Sigmoid colon (tissue), 7 donors: ENCODE measurements at places on chromosomes 12 and 14. TPM values are rescaled to one million over a fixed set of nuclear protein-coding genes. Genes with fewer than 3 reads are reported as not detected.

Gene ACSM4
- total RNA-seq = not detected

Gene CPNE6
- 1.8 TPM for total RNA-seq

Gene SLC7A7
- 16.3 TPM for total RNA-seq

Gene SUDS3
- total RNA-seq = 80.3 TPM

Gene DIO2
- total RNA-seq = 0.16 TPM

Gene PLCZ1
- total RNA-seq = not detected

Gene POTEG
- not detected for total RNA-seq

Gene CLEC6A
- not detected for total RNA-seq

Gene NTS
- total RNA-seq = not detected

Gene KRT85
- total RNA-seq = not detected

Gene MAP3K9
- total RNA-seq = 0.55 TPM

Gene EXD2
- total RNA-seq = 18.0 TPM

Gene ADSS1
- 5.3 TPM for total RNA-seq

Gene KRT77
- total RNA-seq = not detected

Gene TMCC3
- total RNA-seq = 8.3 TPM

Gene HEBP1
- total RNA-seq = 44.1 TPM

Gene LMNTD1
- total RNA-seq = 1.9 TPM

Gene SLC8A3
- total RNA-seq = not detected

Gene CELA1
- total RNA-seq = not detected

Gene GLT8D2
- total RNA-seq = 12.5 TPM

Gene SRRM4
- total RNA-seq = under 0.01 TPM

Gene RAN
- total RNA-seq = 160 TPM

Gene LRIG3
- 67.9 TPM for total RNA-seq

Gene CSRP2
- 12.7 TPM for total RNA-seq

Gene RNF10
- total RNA-seq = 106 TPM

Gene SLCO1B1
- total RNA-seq = not detected

Gene TAS2R8
- total RNA-seq = not detected

Gene GPR65
- total RNA-seq = 1.1 TPM

Gene MYO1H
- not detected for total RNA-seq

Gene FAIM2
- 12.8 TPM for total RNA-seq
